ENCODE measurements at places on chromosomes 16 and 17. TPM values are rescaled to one million over a fixed set of nuclear protein-coding genes. Genes with fewer than 3 reads are reported as not detected.

GRCh38 chr17:72952641-72953315 lies 139.7 kb downstream of the SLC39A11 start:
- no peak overlapping the region for H3K27ac ChIP-seq
- no peak overlapping the region for H3K4me3 ChIP-seq
- no peaks in the 10 kb centered on the region for H3K36me3 ChIP-seq
- no peak for DNase-seq
- H3K27me3 ChIP-seq, result no peaks in the 10 kb centered on the region

DNA sequence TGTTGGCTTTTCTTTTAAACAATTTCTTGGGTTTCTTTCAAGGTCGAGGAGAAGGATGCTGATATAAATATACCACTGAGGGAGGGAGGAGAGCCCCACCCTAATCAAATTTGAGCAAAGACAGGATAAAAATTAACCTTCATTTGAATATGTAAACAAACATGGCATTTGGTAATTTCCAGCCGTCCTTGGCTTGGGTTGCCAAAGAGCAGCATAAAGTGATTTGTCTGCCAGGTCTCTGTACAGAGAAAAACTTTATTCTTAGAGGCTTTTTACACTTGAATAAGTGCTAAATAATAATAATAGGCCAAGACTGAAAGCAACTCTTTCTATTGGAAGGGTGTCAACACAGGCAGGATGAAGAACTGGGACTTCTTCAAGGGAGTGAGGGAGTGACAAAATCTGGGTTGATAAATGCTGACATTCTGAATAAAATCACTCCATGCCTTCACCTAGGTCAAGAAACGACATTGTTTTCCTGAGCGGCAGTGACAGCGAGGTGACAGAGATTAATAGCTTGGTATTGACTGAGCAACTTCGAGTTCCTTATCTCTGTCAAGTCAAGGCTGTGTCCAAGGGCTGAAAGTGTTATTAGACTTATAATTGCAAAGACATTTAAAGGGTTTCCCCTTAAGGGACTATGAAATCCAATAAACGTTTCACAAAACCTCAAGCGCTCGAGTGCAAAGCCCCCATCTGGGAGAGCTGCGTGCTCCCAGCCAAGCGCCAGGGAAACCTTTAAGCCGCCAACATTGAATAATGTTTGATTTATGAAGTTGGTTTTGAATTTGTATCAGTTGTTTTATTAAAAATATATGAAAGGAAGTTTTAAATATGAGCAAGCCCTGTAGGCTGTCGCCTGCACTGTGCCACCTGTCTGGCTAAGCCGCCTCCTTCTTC lies 269.5 kb upstream of the N4BP1 start:
- no peak for DNase-seq
- H3K27ac ChIP-seq, result no peak overlapping the region
- H3K4me3 ChIP-seq, result no peak overlapping the region
- no peaks in the 10 kb centered on the region for H3K36me3 ChIP-seq
- no peaks in the 10 kb centered on the region for H3K27me3 ChIP-seq

GRCh38 chr17:489758-490329 lies 137.2 kb upstream of the RPH3AL start:
- H3K27ac ChIP-seq, result peak overlapping the region; percentile 47
- DNase-seq, result no peak
- H3K4me1 ChIP-seq, result no peaks in the 10 kb centered on the region
- H3K4me3 ChIP-seq, result peak overlapping the region; percentile 33
- H3K36me3 ChIP-seq, result no peaks in the 10 kb centered on the region

DNA sequence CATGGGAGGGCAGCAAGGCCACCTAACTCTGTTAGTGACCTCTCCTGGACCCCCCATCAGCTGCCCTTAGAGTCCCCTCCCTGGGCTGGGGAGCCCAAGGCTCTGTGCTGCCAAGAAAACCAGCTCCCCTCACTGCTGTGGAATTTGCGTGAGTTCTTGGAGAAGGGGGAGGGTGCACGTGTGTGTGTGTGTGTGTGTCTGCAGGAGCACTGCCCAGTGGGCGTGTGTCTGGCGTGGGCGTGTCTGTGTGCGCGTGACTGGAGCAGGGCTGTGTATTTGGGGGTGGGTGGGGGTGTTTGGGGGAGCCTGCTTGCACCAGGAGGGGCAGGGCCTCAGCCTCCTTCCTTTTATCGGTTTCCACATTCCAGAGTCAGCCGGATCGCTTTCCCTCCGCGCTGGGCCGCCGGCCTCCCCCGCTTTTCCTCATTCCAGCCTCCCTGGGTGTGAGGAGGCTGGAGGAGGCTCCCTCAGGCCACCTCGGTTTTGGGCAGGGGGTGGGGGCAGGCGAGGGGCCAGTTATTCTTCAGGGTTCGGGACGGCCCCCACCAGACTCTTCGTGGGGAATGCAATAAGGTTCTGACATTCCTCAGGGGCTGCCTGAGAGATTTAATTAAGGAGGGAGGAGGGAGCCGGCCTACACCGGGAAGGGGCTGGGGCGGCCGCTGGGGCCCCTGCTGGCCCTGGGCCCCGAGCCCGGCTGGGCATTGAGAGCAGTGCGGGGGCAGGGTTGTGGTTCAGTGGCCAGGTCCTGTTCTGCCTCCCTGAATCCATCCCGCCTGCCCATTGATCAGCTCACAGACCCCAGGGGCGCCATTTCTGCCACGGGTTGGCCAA lies 2.5 kb downstream of the VASN start:
- peak overlapping the region; percentile 91 for H3K27ac ChIP-seq
- H3K27me3 ChIP-seq, result no peaks in the 10 kb centered on the region
- H3K4me3 ChIP-seq, result peak overlapping the region; percentile 94
- H3K4me1 ChIP-seq, result no peaks in the 10 kb centered on the region
- peak; percentile 93 for DNase-seq

Gene SLC5A10
- polyA plus RNA-seq, result 16.5 TPM

Gene KRTAP4-9
- polyA plus RNA-seq, result not detected

Gene CACNG5
- not detected for polyA plus RNA-seq

Measured in kidney (tissue), 22 donors.